Frontal cortex (tissue), 4 donors: ENCODE measurements at places on chromosomes 11 and 22. TPM values are rescaled to one million over a fixed set of nuclear protein-coding genes. Genes with fewer than 3 reads are reported as not detected.

CELF1 gene
- total RNA-seq: 176 TPM

C11orf42 gene
- total RNA-seq: not detected

CCDC15 gene
- total RNA-seq: 3.7 TPM

KCNJ4 gene
- 12.2 TPM for total RNA-seq
